ENCODE measurements at places on chromosomes 3 and 15.

GRCh38 chr3:110575702-110576101 lies 495.9 kb upstream of the NECTIN3 start:
- no peak for DNase-seq

GRCh38 chr15:65954289-65954741 lies 85.0 kb downstream of the RAB11A start:
- DNase-seq, result no peak

GRCh38 chr3:124177071-124177470 lies 185.1 kb upstream of the ROPN1 start:
- no peak for DNase-seq

DNA sequence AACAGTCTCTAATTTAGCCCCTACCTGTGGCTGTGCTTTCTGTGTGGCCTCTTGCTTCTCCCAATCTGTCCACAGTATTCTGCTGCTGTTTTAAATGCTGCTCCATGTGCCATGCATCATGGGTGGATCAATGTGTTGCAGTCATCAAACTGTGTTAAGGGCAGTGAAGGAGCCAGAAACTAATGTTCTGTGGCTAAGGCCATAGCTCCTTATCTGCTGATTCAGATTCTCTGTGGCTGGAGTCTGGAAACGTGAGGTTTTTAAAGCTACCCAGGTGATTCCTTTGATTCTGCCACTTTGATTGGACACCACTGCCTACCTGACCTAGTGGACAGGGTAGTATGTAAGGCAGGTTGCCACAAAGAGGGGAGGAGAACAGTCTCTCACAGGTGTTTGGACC lies 44.8 kb downstream of the MORC1 start:
- DNase-seq, result no peak

All from G401 (cell line).